CD4-positive, alpha-beta T cell treated with Interleukin-6 for 4 hours (primary cell): ENCODE measurements at places on chromosomes 4 and X.

DNA sequence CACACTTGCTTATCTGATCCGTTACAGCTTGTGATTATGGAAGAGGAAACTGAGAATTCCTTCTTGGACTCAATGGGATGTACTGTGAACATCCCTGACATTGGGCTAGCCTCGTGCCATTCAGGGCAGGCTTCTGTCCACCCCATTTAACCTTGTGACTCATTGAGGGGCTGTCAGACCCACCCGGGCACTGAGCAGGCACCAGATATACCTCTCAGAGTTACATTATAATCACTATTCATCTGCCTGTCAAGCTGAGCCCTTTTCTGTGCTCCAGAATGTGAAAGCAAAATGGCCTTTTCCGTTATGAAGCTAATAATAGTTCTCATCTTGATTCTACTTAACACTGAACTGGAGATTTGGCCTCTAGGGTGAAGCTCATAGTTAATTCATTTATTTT lies 170.6 kb upstream of the SCML1 start:
- DNase-seq, result no peak

GRCh38 chrX:133544115-133544514 lies 128.8 kb upstream of the GPC4 start:
- no peak for DNase-seq

DNA sequence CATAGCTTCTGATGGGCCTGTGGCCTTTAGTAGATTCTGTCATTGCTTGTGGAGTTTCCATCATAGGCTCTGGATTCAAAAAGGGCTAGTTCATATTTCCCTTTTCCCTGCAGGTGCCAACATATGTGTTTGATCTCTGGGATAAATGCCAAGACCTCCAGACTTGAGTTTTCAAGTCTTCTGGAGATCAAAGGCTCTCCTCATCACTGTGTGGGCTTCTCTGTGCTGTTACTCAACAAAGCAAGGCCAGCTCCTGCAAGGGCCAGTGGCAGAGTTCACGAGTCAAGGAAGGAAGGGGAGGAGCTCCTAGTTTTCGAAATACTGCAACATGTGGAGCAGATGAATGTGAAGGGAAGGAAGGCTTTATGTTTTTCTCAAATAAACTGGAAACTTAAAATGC lies 62.7 kb upstream of the SCML1 start:
- DNase-seq, result no peak

DNA sequence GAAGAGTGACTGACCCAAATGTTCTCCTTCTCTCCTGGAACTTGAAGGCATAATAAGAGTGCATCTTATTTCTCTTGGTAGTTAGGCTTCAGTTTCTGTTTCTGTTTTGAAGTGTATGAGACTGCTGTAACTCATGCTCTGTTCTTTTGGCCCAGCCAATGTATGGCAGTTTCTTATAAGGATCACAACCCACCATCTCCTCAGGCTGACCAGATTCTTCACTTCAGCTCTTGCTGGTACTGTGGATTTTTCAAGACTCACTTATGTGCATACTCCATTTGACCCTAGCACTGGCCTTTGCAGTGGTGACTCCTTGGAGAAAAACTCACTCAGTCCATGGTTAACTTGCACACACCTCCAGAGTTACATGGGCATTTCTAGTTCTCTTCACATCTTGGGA lies 9.6 kb upstream of the YTHDC1 start:
- no peak for DNase-seq

- no peak for DNase-seq
These were observed 1.3 kb upstream of the PLXNB3 start for GRCh38 chrX:153762626-153763173.

- peak; percentile 22 for DNase-seq
These were observed 68.6 kb downstream of the CHST7 start for GRCh38 chrX:46642145-46642544.
